ENCODE measurements at places on chromosomes 2 and 18.

DNA sequence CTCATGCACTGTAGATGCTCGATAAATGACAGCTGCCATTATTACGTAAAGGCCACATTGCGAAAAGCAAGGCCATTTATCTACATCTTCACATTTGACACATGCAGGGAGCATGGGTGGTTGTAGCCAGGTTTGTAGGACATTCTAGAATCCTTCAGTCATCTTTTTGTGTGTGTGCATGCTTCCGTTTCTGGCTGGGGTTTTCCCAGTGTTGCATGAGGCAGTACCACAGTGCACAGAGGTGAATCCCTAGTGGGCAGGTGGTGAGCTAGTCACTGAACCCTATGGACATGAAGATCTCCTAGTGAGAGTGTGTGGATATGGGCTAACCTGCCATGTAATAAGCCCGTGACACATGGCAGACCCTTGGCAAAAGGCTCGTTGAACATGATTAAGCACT lies 151.8 kb upstream of the SLC14A2 start:
- peaks cover 9% of the 10 kb centered on the region for H3K4me1 ChIP-seq
- no peaks in the 10 kb centered on the region for H3K36me3 ChIP-seq
- H3K4me3 ChIP-seq, result no peak overlapping the region

DNA sequence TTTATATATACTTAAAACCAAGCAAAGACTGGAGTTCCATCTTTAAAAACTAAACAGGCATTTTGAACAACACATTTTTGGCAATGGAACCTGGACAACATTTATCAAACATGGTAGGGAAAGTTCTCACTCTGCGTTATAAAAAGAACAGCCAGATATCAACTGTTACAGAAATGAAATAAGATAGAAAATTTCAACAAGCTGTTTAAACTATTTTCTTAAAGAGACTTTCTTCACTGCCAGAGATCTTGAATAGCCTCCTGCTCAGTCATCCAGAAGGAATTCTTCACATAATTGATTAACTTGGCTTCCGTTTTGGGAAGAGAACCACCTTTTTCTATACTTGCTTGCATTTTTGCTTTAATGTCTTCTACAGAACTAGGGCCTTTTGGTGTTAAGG lies 166.0 kb upstream of the PIK3C3 start:
- no peaks in the 10 kb centered on the region for H3K27me3 ChIP-seq
- H3K27ac ChIP-seq, result no peak overlapping the region
- no peaks in the 10 kb centered on the region for H3K36me3 ChIP-seq

GRCh38 chr2:131493199-131493968 lies 1.2 kb upstream of the MZT2A start:
- peaks cover 63% of the 10 kb centered on the region for H3K4me1 ChIP-seq
- peak overlapping the region; percentile 96 for H3K4me3 ChIP-seq
- DNase-seq, result no peak
- H3K27me3 ChIP-seq, result no peaks in the 10 kb centered on the region
- H3K27ac ChIP-seq, result peak overlapping the region; percentile 96

DNA sequence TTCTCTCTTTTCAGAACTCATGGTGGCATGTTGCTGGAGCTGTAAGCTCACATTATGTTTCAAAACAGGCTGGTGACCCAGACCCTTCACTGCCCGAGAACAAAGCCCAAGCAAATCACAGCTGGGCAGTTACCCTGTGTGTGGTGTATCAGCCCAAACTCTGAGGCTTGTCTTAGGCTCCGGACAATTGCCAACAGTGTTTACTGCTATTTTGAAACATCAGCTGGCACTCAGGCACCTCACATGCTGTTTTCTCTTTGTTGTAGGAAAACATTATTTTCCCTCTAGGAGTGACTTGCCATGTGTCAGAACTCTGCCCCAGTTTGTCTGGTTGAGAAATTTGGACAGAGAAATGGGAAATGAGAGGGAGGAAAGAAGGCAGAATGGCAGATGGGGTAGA lies 237.6 kb upstream of the APCDD1 start:
- DNase-seq, result no peak
- H3K4me1 ChIP-seq, result peaks cover 5% of the 10 kb centered on the region
- H3K36me3 ChIP-seq, result no peaks in the 10 kb centered on the region
- no peaks in the 10 kb centered on the region for H3K27me3 ChIP-seq

DNA sequence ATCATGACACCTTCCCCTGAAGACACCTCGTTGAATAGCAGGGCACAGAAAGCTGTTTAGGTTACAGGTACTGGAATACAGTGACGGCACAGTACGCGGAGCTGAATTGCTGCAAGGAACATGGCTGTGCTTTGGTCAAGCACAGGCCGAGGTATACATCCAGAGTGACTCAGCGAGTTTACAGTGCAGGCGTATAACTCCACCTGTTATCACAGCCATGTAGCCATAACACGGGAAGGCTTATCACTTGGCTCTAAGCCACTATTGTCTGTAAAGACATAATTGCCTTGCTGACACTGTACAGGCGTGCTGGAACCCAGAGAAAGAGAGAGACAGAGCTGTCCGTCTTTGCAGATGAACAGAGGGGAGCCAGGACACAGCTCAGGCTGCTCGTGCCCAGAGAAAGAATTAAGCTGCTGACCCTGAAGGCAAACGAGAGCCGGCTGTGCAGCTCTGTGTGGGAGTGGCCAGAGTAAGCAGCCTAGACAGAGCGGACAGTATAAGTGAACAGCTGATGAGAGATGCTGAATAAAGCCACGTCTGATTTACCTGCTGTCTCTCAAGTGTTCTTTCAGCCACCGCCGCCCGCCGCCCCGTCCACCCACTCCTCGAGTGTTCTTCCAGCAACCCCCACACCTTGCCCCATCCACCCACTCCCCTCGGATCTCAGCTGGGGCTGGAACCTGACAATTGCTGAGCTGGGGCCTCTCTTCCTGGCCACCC lies 87.3 kb upstream of the PPP1CB start:
- H3K36me3 ChIP-seq, result no peaks in the 10 kb centered on the region
- no peak for DNase-seq
- H3K27ac ChIP-seq, result no peak overlapping the region

DNA sequence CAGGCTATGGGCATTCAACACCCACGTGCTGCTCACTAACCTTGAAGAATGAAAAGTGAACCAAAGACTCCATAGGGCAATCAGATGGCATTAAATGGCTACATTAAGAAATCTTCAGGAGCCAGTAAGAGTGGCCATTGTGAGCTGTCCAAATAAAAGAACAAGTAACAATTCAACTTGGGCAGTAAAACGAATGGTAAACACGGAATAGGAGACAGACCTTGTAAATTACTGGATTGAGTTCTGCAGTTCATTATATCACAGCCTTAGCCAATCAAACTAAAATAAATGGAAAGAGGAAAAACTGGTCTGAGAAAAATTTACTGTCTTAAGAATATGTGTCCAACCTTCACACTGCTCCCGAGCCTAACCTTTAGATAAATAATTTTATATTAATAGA lies 306.5 kb upstream of the ZNF521 start:
- peaks cover 15% of the 10 kb centered on the region for H3K27me3 ChIP-seq
- H3K4me3 ChIP-seq, result no peak overlapping the region
- no peaks in the 10 kb centered on the region for H3K4me1 ChIP-seq
- H3K36me3 ChIP-seq, result no peaks in the 10 kb centered on the region
- no peak for DNase-seq
- no peak overlapping the region for H3K27ac ChIP-seq
